Endothelial cell of umbilical vein (primary cell): ENCODE measurements at places on chromosomes 1 and 21. TPM values are rescaled to one million over a fixed set of nuclear protein-coding genes. Genes with fewer than 3 reads are reported as not detected.

DNA sequence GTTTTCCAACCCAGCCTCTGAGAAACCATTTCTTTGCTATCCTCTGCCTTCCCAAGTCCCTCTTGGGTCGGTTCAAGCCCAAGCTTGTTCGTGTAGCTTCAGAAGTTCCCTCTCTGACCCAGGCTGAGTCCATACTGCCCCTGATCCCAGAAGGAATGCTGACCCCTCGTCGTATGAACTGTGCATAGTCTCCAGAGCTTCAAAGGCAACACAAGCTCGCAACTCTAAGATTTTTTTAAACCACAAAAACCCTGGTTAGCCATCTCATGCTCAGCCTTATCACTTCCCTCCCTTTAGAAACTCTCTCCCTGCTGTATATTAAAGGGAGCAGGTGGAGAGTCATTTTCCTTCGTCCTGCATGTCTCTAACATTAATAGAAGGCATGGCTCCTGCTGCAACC lies 23.8 kb downstream of the EIF2D start:
- DNase-seq: no peak

DNA sequence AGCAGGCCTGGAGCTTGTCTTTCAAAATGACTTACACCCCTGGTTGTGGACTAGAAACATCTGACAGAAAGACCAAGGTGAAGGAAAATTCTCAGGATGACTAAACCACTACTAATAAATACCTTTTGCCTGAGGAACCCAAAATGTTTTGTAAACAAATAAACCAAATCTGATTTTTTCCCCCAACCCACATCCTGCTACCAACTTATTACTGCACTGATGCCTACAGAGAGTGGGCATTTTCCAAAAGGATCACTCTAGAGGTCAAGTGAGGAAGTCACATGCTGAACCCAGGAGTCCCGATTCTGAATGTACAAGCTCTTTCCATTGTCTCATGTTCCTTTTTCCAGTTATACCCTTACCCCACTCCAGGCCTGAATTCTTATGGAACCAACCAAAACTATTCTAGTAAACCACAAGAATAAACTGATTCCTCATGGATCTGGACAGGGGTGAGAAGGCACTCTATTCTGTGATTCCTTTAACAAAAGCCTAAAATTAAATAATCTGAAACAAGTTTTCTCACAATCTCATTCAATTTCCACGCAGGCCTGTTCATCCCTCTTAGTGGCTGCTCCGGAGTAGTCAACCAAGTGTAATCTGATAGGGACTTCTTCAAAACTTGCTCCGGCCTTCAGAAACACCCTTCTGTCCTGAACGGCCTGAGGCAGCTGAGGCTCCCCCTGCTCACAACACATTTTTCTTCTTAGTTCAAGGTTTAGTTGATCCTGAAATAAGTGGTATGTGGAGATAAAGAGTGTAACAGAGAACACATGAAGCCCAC lies 1.4 kb downstream of the PI4KB start:
- DNase-seq: no peak

DNA sequence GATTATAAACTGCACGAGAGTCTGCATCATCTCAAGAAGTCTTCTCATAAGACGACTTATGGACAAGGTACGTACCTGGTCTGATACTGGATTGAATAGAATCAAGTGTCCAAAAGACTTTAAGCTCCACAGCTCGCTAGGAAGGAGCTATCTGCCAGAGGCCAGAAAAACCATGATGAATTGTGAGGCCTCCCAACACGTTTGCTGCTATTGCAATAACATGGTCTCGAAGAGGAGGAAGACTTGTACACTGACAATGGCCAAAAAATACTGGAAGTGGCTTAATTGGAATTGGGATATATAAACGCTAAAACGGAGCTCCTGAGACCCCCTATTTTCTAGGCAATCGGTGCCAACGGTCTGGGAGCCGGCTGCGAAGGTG lies 534 bp downstream of the DNAJC28 start:
- peak; percentile 11 for DNase-seq

DNA sequence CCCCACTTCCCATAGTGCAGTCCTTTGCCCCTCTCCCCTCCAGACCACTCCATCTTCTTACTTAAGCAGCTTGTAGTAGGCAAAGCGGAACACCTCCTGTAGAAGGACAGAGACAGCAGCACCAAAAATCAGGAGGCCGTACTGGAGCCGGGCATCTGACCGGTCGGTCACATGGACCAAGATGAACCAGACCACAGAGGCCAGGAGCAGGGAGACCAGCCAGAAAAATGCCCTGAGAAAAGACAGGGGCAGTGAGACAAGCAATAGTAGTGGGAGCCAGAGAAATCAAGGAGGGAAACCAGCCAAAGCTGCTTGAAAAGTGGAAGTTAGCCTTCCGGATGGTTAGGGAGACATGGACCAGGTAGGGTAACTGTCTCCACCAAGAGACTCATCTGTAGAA lies 920 bp downstream of the APH1A start:
- DNase-seq: no peak

DNA sequence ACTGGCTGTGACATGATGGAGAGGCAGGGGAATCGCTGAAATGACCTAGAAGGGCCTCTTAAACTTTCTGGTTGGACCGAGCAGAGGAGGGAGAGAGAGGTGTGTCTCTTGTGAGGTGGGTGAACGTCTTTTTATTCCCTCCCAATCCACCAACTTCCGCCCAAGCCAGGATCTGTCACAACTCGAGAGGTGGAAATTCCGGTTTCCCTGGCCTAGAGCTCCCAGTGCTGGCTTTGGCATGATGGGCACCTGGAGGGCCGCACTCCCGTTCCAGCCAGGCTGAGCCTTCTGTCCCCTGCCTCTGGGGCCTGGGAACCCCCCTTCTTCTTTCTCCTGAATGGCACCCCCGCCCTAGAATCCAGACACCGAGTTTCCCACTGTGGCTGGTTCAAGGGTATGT lies at the start of gene SEMA4A:
TSS of gene SEMA4A (plus strand) at position 224 of the 400 bp plus-strand sequence. CDS start 994 bp downstream, outside the sequence.
- no peak for DNase-seq

- DNase-seq: no peak
Measured at GRCh38 chr21:26759731-26760130, 85.5 kb downstream of the ADAMTS1 start.

GRCh38 chr1:25875154-25875855 lies at the start of gene PAQR7:
TSS of gene PAQR7 (minus strand) at chr1:25875708. CDS start at chr1:25863839, 11,869 bp downstream.
- peak; percentile 70 for DNase-seq

The OR2G2 gene
- total RNA-seq: not detected in 2 replicates

The FCRLB gene
- total RNA-seq: 0.62 and 0.90 TPM in 2 replicates

The CLCA1 gene
- not detected in 2 replicates for total RNA-seq

The C8B gene
- total RNA-seq: not detected in 2 replicates

The C1orf87 gene
- total RNA-seq: not detected in 2 replicates

The AMY1A gene
- not detected in 2 replicates for total RNA-seq
